ENCODE measurements at places on chromosomes 11 and 22.
A peak's percentile ranks its signal among the peaks of the same experiment; 100 is the strongest.

DNA sequence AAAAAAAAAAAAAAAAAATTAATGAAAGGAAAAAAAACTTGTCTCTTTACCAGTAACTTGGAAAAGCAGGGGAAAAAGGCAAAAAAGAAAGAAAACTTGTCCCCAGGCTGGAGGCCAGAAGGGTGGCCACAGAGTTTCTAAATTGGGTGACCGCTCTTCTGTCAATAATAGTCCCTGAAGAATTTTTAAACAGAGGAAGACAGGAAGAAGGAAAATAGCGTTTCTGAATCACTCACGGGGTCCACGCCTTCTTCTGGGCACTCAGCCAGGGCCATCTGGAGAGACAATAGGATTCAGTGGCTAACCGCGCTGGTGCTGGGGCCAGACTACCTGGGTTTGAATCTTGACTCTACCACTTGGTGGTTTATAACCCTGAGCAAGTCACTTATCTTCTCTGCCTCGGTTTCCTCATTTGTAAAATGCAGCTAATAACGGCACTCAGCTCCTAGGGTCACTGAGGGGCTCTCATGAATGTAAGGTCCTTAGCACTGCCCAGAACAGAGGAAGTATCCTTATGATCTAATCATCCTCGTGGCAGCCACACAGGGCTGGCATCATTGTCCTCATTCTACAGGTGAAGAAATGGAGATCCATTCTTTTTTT, 7.0 kb downstream of the C11orf86 start:
- no peak for DNase-seq

GRCh38 chr11:65576867-65577755, 1.3 kb downstream of the EHBP1L1 start:
- DNase-seq, result no peak

- DNase-seq, result no peak
Measured at GRCh38 chr11:117855186-117855845, 21.1 kb downstream of the FXYD6 start.

- no peak for DNase-seq
Measured at GRCh38 chr11:115166820-115167219, 337.4 kb downstream of the CADM1 start.

DNA sequence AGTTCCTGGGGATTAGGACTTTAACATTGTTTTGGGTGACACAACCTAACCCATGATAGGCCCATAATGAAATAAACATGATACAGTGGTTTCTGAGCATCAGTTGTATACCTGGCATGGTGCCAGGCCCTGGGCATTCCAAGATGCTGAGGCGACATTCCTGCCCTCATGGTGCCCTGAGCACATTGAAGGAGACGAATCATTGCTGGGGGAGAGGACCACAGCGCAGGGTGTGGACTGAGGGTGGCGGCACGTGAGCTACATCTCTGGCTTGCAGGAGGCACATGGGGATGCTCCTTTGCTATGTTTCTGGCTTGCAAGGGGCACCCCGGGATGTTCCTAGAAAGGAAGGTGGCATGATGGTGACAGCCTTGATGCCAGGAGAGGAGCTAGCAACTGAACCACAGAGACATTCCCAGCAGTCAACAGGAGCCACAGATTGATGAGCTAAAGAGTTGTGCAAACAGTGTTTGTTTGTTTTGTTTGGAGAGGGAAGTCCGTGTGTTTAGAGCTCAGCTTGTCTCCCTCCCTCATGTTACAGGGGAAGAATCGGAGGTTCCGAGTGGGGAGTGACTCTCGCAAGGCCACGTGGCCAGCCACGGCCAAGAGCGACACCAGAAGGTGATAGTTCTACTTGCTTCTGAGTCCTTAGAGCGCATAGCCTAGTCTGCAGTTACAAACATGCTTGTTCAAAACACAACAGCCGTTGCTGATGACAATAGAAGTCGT, 106.4 kb downstream of the MIAT start:
- no peak for DNase-seq

GRCh38 chr11:73242251-73243092, 24.4 kb downstream of the P2RY2 start:
- DNase-seq, result peak; percentile 90

DNA sequence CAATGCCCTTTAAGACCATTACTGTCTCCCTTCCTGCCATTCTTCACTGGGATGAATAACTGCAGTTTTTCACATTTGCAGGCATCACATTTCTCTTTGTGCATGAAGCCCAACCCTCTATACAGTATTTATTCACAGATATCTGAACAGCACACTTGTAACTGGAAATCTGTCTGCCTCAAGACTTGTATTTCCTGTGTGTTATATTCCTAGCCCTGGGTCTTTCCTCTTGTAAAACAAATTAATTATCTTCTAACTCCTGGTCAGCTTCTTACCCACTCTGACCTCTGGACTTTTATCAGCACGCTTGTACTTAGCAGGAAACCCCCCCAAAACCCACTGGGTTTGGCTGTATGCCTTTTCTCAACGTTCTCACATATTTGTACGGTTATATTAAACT, 2.0 kb downstream of the CSRP3 start:
- no peak for DNase-seq
